ENCODE measurements at places on chromosomes 7 and 10. TPM values are rescaled to one million over a fixed set of nuclear protein-coding genes. Genes with fewer than 3 reads are reported as not detected.

The MYO1G gene
- 0.09 TPM for total RNA-seq

The GFRA1 gene
- 8.9 TPM for total RNA-seq

The KIAA1217 gene
- 3.2 TPM for total RNA-seq

The UCMA gene
- total RNA-seq: not detected

The ZC3HAV1L gene
- total RNA-seq: 8.2 TPM

The KLLN gene
- 0.50 TPM for total RNA-seq

The TRPV5 gene
- not detected for total RNA-seq

The COL28A1 gene
- total RNA-seq: 0.33 TPM

The DLX6 gene
- total RNA-seq: not detected

The GDF2 gene
- total RNA-seq: not detected

The OR2A42 gene
- total RNA-seq: not detected

The IKZF1 gene
- not detected for total RNA-seq

The FGFBP3 gene
- total RNA-seq: 2.3 TPM

The ACTL6B gene
- not detected for total RNA-seq

The ENTPD1 gene
- not detected for total RNA-seq

The ADGRA1 gene
- 0.02 TPM for total RNA-seq

The PTPN20 gene
- 4.5 TPM for total RNA-seq

The SPDYE16 gene
- total RNA-seq: not detected

The LIPJ gene
- total RNA-seq: not detected

The FXYD4 gene
- total RNA-seq: not detected

The GSAP gene
- total RNA-seq: 2.8 TPM

The MMRN2 gene
- total RNA-seq: 1.1 TPM

The NME8 gene
- total RNA-seq: not detected

The TRIM50 gene
- total RNA-seq: not detected

The ZNRF2 gene
- total RNA-seq: 6.3 TPM
